ENCODE measurements at places on chromosomes 11 and 22.

DNA sequence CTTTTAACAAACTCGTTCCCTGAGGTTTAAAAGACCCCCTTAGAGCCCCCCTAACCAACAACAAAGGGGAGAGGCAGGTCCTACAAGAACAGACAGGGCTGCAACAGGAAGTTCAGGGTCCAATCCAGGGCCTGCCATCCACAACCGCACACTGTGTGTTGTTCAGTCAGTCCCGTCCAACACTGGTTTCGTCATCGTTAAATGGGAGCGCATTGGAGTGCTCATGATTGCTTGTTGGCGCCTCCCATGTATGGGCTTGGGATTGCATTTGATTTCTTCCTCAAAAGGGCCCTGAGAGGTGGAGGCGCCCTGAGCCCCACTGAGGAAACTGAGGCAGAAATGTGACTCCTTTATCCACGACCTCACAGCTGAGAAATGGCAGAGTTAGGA lies 174.1 kb downstream of the MN1 start:
- no peak for DNase-seq

DNA sequence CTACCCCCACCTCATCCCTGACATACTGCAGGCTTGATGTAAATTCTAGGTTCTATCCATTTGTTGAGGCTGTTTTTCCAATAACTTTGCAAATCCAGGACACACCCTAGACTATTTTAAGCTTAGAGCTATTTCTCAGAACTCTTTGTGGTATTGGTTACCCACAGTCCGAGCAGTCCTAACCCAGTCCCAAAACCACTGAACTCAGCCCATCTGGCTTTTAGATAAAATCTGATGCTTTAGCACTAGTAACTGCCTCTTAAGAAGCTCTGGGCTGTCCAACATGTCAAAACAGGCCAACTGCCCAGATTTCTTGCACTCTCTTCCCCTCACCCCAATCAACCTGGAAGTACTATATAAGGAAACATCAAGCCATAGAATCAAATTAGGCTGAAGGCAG lies 344.4 kb upstream of the CADM1 start:
- DNase-seq: no peak

GRCh38 chr11:130161441-130162145 lies 2.0 kb downstream of the ST14 start:
- no peak for DNase-seq

DNA sequence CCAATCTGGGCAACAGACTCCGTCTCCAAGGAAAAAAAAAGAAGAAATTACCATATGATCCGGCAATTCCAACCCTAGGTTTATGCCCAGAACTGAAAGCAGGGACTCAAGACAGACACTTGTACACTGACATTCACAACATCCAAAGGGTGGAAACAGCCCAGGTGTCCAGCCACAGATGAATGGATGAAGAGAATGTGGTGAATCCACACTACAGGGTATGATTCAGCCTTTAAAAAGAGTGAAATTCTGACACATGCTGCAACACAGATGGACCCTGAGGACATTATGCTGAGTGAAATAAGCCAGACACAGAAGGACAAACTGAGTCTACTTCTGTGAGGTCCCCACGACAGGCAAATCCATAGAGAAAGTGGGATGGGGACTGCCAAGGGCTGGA lies 43.9 kb downstream of the SGSM3 start:
- DNase-seq: no peak

GRCh38 chr11:67354075-67355022 lies 1.0 kb upstream of the POLD4 start:
- no peak for DNase-seq

DNA sequence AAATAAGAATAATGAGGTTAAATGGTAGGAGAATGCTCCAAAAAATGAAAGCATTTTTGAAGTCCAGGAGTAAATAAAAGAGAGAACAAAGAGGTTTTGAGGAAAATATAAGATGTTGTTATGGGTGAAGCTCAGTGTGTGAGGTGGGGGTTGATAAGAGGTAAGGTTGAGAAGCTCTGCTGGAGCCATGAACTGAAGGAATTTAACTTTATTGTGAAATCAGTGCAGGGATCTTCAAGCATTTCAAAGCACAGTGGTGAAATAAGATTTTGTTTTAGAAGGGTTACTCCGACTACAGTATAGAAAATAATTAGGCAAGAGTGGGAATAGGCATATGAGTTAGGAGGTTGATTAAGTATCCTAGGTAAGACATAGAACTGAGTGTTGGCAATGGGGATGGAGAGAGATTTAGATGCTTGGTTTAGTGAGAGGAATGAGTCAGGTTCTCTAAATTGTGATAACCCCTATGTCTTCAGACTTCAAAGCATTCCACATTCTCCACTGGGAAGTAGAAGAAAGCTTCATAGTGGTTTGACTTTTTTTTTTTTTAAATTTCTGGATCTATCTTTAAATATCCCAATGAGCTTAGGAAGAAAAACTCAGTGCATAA lies 403.2 kb downstream of the AASDHPPT start:
- DNase-seq: no peak

DNA sequence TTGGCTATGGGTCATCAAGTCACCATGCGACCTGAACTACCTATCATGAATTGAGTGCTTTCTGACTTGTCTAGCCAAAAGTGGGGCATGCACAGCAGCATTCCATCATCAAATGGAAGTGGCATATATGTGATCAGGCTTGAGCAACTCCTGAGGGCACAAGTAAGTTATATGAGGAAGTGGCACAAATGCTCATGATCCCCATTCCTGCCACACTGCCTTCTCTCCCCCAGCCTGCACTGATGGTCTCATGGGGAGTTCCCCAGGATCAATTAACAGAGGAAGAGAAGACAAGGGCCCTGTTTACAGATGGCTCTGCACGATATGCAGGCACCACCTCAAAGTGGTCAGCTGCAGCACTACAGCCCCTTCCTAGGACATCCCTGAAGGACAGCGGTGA lies 21.8 kb downstream of the MS4A4E start:
- no peak for DNase-seq

DNA sequence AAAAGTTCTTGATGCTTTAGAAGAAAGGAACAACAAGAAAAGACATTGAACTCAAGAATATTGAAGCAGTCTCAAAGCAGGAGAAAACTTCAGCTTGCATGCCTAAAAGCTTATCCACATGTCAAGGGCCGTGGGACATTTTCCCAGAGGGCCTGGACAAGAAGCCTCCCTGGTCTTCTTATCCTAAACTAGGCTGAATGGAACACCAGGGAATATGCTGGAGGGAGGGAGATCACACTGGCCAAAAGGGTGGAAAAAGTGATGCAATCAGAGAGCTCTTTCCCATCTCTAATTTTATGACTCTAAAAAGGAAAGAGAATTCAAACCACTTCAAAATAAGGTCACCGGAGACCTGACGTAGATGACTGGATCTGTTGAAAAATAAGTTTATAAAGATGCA lies 107.2 kb downstream of the MPPED2 start:
- no peak for DNase-seq

DNA sequence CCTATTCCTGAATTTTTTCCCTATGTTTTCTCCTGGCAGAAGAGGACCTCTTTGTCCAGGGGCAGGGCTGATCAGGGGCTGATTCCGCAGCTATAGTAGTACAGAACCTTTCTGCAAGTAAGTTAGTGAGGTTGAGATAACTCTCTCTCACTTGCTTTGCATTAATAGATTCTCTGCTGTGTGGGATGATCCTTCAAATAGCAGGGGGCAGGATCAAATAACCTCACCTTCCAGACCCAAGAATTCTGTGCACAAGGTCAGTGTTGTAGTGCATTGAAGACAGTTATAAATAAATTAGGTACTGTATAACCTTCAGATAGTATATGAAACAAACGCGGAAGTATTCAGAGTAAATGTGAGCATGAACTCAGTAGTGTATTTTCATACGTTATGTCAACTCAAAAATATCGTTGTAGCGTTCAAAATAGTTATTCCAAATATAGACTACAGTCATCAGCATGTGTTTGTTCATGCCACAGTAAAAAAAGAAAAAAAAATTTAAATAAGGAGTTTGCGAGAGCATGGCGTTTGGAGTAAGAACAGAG lies 278 bp downstream of the MMP26 start:
- DNase-seq: no peak

DNA sequence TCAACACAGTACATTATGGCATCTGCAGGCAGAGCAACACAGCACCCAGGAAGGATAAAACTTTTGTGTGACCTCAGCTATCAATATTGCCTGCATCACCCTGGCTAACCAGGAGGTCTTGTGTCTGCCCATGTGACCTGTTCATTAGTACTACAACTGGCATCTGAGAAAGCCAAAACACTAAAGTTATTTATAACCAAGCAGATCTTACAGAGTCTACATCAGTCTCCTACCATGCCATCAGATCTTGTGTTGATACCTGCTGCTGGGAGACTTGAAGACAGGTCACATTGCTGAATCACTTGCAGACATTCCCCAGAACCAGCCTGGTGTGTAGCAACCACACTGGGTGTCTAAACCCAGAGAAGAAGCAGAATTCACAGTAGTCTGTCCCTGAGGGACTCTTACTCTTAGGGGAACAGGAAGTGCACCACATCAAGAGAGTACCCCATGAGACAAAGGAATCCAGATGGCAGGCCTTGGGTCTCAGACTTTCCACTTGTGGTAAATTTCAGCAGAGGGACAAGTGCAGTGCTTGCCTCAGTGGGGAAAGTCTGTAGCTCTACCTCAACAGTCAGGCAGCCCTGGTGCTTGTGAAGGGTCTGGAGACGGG lies 7.0 kb downstream of the OR9G1 start:
- DNase-seq: no peak

DNA sequence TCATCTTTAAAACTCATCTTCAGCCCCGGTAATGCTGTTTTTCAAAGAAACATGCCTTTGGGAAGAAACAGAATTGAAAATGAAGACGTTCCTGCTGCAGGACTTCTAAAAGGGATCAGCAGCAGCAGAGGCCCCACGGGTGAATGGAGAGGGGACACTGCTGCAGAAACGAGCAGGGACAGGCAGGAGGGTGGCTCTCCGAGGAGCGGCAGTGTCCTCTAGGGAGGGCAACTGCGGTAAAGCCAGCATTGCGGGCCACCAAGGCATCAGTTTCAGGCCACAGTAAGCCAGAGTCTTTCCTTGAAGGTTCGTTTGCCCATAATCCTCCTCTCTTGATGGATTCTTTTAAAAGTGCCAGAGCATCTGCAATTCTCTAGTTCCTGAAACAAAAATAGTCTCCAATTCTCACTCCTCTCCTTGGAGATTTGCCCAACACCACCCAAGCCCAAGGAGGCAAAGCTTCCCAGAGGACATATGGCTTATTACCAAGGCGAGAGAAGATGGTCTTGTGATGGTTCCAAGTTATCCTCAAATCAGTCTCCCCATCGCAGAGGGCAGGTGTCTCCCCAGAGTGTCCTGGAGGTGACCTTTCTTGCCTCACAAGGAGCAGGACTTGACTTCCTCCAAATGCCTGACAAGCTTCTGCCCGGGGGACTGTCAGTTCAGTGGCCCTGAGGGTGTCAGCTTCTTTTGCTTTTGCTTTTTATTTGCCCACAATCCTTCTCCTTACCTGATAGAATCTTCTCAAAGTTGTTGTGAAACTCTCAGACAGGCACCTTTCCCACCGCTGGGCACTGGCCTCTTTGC lies 341.1 kb upstream of the B3GAT1 start:
- no peak for DNase-seq

DNA sequence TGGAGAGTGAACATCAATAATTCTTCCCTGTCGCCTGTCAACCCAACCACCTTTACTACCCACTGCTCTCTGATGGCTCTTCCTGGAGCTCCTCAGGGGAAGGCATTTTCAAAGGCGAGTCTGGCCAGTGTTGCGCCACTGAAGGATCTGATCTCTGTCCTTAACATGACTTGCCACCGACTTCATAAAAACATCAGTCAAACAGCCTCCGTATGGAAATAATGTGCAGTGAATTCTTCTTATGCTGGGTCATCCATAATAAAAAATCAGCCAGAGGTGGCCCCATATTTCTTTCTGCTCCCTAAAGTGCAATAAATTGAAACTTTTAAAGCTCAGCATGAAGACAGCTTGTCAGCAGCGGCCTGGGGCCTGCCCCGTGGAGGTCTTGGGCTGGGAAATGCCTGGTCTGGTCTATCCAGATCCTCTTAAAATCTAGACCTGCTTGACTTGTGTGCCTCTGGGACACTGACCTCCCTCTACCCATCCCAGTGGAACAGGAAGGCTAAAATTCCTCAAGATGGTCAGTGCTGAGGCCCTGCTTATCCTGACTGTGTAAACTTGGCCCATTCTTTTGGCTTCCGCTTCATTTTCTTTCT lies 199.5 kb downstream of the MYO18B start:
- no peak for DNase-seq

DNA sequence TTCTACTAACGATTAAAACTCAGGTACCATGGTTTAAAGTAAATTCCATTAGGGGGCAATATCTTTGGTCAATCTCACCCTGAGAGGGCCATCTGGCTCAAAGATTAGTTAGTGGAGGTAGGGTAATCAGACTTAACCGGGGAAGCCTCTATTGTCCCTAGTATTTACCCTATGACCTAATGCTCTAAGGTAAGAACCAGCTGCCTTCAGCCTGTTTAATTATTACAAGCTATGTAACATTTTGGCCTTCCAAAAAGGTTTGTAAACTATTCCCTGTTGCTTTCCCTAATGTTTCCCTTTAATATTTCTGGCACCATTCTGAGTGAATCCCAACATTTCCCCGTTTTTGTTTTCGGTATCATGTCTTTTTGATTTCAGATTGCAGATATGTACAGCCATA lies 15.1 kb upstream of the GLYATL1 start:
- DNase-seq: no peak

- no peak for DNase-seq
Observed at GRCh38 chr11:15495462-15495861, 380.7 kb downstream of the INSC start.

DNA sequence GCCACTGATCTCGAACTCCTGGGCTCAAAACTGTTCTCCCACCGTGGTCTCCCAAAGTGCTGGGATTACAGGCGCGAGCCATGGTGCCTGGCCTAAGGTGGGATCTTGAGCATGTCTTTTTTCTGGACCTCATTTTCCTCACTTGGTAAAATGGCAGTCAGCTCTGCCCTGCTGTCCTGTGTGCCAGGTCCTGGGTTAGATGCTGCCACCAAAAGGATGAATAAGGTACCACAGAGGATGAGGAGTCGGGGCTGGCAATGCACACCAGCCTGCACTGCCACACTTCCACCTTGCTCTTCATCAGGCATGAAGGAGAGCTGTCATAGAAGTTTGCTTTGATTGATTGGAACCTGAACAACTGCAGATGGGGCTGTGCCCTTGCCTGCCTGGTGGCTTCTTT lies 32.3 kb downstream of the ACO2 start:
- no peak for DNase-seq

DNA sequence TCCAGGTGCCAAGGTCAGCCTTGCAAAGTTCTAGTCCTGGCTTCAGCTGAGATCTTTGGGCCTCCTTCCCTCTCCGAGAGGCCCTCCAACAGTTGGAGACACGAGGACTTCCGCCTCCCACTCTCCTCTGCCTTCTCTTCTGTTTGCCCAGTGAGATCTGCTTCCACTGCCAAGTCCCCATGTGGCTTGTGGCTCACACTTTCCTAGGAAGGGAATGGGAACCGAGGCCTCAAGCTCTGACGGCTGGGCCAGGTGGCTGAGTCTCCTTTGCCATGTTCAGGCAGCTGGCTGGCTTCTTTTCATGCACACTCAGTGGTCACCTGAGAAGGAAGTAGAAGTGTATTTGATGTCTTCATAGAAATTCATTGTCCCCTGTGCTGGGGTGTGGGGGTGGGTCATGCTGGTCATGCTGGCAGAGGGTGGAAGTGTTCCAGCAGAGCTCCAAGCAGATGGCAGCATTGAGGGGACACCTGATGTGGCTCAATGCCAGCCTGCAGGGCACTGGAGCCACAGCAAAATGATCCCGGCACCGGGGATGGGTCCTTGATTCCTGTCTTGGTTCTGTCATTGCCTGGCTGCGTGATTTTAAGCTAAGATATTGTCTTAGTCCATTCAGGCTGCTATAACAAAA lies 130.4 kb downstream of the ADAMTS15 start:
- DNase-seq: no peak

GRCh38 chr11:106234794-106235193 lies 157.3 kb downstream of the AASDHPPT start:
- DNase-seq: no peak

- no peak for DNase-seq
Observed at GRCh38 chr22:39238101-39238466, 6.7 kb downstream of the PDGFB start.
